ENCODE measurements at places on chromosomes 5 and 9. TPM values are rescaled to one million over a fixed set of nuclear protein-coding genes. Genes with fewer than 3 reads are reported as not detected.

DNA sequence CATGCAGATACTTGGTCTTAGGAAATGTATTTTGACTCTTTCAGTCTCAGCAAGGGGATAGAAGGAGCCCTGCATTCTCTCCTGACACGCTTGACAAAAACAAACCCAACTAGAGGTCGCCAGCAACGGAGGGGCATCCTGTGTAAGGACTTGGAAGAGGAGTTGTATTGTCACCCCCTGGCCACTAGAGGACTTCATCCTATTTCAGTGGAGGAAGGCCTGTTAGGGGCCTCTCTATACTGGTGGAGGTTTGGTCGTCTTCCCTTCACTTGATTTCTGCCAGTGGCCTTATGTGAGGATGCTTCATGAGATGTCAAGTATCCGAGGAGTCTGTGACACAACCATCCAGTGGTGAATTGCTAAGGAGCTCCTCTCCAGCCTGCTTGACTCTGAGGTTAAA is 122.8 kb upstream of the STC2 start:
- DNase-seq: no peak

DNA sequence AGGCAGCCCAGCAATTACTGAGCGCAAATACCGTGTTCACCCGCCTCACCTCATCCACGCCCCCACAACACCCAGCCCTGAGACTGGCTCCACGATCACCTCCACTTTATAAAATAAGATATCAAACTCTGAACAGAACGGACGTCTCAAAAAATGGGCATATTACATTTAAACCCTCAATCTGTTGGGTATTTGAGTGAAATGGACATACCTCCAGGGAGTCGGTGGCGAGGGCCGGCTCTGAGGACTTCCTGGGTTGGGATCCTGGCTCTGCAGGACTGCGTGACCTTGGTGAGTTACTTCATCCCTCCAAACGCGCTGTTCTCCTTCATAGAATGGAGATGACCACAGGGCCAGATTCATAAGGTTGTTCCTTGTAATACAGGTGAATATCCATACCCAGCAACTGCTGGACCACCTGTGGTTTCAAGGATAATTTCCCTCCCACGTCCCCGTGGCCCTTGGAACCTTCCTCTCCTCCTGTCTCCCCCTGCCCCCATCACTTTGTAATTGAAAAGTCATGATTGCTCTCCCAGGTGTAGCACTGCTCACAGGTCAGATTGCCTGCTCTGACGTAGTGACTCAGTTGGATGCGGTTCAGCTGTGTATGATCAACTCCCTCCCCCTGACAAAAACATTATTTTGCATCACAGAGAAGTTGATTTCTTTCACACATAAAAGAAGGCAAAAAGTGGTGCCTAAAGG is 135.6 kb downstream of the KCNIP1 start:
- no peak for DNase-seq

DNA sequence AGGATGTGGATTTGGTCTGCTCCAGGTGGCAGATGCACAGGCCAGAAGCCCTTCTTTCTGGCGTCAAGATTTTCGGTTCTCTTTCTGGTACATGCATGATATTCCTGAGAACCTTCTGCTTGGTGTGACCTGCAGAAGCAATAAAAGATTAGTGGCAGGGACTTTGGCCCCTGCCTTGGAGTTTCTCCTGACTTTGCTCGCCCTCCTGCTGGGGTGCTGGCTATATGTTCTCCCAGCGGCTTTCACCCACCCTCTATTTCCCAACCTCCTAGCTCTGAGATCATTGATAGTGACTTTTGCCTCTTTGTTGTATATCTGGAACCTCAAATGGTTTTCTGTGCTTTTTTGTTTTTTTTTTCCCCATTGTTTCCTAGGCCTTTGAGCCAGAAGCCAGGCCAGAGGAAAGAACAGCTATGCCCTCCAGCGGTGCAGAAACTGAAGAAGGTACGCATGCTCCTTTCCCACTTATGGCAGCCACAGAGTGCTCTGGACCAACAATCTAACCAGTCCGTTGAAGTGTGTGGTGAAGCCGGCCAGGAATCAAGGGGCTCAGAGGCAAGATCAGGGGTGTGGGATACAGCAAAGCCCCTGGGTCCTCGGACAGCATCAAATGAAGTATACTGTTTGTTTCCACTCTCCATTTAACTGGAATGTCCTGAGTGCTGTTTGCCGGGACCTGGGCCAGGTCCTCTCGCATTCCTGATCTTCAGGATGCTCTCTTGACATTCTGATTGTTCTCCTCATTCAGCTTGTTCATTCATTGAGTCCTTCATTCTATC is 154.5 kb downstream of the ARHGEF28 start:
- no peak for DNase-seq

- DNase-seq: no peak
Measured at GRCh38 chr5:97085459-97086181, 56.8 kb downstream of the LIX1 start.

GRCh38 chr5:122470365-122470764 is 158.3 kb downstream of the SNCAIP start:
- DNase-seq: no peak

DNA sequence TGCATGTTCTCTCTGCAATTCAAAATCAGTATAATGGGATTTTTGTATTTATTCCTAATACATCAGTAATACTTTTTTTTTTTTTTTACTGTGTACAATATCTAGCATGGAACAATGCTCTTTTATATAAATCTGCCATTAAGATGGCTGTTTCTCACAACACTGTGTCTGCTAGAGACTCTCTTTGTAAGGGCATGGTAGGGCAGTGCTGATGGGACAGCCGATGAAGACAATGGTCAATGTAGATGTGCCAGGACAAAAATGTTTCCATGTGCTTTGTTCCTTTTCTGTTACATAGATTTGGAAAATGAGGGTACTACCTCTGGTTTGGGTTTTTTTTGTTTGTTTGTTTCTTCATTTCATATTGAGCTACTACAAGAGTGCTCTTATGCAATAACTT is 95.3 kb upstream of the ITGA2 start:
- DNase-seq: no peak

- DNase-seq: no peak
Measured at GRCh38 chr9:99109522-99109921, 4.6 kb downstream of the TGFBR1 start.

GRCh38 chr5:82265047-82265446 is 13.1 kb downstream of the RPS23 start:
- DNase-seq: no peak

GRCh38 chr5:57598756-57599155 is 116.1 kb upstream of the ACTBL2 start:
- no peak for DNase-seq

DNA sequence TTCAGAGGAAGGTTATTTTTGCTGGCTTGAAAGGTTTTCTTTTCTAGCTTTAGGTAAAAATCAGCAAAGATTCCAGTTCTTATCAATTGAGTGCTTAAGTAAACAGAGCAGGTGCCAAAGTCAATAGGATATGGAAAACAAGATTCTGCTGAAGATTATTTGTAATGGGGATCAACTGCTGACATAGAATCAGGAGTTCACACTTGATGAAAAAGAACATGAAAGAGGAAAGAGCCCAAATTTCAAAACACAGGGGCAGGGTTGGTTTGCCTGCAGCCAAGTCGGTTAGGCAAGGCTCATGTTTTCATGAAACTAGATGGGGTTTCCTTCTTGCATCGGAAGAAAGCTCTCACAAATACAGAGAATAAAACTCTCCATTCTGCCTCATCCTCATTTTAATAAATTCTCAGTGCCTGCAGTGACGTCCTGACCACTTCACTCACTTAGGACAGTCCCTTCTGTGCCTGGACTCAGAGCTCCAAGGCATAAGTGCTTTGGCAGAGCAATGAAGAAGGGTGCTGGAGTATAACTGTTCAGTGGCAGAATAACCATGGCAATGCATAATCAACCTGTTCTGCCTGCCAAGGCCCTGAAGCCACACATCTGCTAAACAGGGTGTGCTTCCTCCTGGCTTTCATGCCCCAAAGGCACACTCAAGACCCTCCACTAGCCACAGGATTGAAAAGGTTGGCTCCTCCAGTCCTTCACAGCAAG is 179.6 kb downstream of the GNAQ start:
- no peak for DNase-seq

DNA sequence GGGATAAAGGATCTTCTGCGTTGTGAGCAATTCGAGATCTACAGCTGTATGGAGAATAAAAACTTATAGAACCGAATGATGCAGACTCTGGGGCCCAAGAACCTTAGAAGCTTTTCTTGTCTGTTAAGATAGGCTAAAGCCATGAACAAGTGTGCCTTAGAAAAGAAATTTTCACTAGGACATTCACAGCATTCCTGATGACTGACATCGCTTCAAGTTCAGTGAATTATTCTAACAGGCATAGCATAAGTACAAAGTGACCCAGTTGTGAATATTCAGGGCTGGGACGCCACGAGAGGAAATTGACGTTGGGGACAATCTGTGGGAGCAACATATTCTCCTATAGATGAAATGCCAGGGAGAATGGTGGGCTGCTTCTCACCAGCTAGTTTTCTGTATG is 32.0 kb upstream of the PANK3 start:
- no peak for DNase-seq

DNA sequence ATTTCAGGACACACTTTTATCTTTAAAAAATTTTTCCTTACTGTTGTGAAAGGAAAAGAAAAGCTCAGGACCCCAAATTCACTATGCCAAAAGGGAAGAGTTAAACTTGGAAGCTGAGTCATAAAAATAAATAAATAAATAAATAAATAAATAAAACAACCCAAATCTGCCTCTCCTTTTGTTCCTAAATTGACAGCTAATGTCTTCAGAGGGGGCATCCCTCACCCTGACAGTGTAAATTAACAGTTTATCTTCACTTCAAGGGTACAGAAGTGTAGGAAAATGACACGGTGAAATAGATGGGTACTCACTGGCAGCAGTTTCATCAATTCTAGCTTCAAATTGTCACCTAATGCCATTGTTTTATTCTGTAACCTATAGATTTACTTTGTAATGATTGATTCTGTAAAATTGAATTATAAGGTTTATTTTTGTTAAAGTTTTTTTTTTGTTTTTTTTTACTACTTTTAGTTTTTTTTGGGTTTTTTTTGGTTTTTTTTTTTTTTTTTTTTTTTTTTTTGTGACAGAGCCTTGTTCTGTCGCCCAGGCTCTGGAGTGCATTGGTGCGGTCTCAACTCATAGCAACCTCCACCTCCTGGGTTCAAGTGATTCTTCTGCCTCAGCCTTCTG is 18.5 kb upstream of the ANXA1 start:
- no peak for DNase-seq

- no peak for DNase-seq
Measured at GRCh38 chr9:83061036-83061435, 1.9 kb downstream of the RASEF start.

- no peak for DNase-seq
Measured at GRCh38 chr5:92313385-92313784, 930.3 kb upstream of the ARRDC3 start.

- DNase-seq: no peak
Measured at GRCh38 chr5:61347080-61347479, 15.0 kb downstream of the ZSWIM6 start.

DNA sequence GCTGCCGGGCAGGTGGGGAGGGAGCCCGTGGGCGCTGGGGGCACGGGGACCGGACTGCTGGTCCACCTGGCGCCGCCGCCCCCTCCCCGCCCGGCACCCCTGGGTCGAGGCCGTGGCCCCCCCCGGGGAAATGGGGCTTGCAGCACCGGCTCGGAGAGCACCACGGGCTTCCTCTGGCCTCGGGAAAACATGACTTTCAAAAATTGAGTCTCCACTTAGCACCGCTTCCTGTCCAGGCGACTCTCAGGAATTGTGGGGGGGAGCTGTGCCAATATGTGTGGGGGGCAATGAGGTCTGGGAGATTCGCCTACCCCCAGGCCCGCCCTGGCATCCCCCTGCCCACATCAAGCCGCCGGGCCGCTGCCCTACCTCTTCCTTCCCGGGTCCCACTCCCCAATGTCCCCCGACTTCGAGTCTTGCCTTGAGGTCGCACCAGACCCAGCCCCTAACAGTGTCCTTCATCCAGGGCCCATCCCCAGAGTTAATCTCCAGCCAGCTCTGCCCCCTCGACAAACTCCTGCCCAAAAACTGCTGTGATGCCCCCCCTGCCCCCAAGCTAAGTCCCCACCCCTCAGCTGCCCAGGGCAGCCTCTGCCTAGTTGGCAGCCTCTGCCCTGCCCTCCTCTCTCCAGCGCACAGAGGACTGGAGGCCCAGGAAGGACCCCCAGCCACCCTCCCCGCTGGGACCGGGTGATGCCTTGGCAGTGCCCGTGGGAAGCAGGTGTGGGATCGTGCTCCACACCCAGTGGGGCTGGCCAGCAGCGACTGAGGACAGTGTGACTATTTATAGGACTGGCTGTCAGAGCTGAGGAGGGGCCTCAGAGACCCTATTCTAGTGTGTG is 3.9 kb downstream of the EGFL7 start:
- no peak for DNase-seq

DNA sequence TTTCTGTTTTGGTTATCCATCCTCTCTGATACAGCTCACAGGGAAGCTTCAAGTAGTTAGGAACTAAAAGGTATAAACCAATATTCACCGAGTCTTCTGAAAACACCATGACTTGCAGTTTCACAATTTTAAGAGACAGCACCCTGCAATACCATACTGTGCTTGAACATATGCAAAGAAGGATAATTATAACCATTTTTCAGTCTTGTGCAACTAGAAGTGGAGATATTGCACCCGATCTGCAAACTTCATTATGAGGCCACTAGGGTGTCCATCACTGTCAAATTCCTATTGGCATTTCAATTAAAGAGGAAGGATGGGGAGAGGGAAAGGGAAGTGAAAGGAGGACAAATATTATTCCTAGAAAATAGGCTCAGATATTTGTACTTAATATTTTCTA is 32.4 kb upstream of the CEP120 start:
- DNase-seq: no peak

GRCh38 chr5:113302120-113302519 is 132.7 kb downstream of the TSSK1B start:
- DNase-seq: no peak

- DNase-seq: no peak
Measured at GRCh38 chr9:21746550-21746949, 55.9 kb upstream of the MTAP start.

DNA sequence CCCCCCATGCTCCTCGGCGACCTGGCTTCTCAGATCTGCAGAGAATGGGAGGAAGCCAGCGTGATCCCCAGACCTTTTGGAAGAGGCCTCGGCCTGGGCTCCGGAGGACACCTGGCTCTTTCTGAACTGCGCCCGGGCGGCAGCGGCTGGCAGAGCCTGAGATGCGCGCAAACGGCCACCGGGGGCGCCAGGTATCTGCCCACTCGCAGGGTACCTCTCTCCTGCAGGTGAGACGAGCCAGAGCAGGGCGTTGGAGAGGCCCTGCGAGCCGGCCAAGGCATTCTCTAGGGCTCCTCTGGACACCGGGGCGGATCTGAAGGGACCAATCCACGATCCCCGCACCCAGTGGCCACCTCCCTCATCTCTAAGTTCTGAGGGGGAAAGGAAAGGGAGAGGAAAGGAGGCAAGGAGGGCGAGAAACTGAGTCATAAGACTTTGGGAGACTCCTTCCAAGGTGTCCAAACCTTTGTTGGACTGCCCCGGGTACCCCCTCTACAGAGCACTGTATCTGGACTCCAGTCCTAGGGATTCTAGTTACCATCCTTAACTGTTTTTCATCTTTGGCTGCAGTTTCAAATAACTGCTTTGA is 55.0 kb upstream of the SLC46A2 start:
- DNase-seq: no peak

Gene LAMC3
- 5.4 TPM for total RNA-seq

Gene CNTLN
- 2.2 TPM for total RNA-seq

Gene MRNIP
- total RNA-seq: 12.7 TPM

Gene KIF4B
- not detected for total RNA-seq

Gene LCN2
- 2.7 TPM for total RNA-seq

Gene TYRP1
- 138 TPM for total RNA-seq

Gene SLC31A2
- total RNA-seq: 19.3 TPM

Gene PKD2L2
- 0.53 TPM for total RNA-seq

Gene PCDHA12
- not detected for total RNA-seq

Measured in heart right ventricle (tissue), 16 donors.